Mesendoderm (in vitro differentiated cells): ENCODE measurements at places on chromosomes 1 and 21.

- no peak for DNase-seq
Observed at GRCh38 chr1:17723684-17724083, 31.4 kb upstream of the ACTL8 start.

GRCh38 chr1:161706113-161706481 is 932 bp upstream of the FCRLA start:
- no peak for DNase-seq

GRCh38 chr1:205484985-205485967 is 19.2 kb upstream of the CDK18 start:
- peak; percentile 89 for DNase-seq

- peak; percentile 72 for DNase-seq
Observed at GRCh38 chr1:176801514-176802020, 338.6 kb downstream of the PAPPA2 start.

DNA sequence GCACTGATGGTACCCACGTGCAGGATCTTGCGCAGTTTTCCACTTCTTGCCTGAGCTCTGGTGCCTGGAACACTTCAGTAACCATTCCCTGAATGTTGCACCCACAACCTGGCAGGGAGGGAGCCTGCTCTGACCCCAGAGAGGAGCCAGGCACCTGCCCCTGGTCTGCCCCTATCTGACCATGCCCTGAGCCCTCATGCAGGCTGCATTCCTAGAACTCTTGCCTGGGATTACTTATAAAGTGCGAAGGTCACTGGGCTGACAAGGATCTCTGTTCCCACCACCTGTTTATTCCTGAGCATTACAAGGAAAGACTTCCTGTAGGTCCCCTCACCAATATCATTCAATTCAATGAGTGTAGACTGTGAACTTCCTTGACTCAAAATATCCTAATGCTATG is 191.9 kb upstream of the FMN2 start:
- DNase-seq: peak; percentile 27
